ENCODE measurements at places on chromosomes 4 and X.

DNA sequence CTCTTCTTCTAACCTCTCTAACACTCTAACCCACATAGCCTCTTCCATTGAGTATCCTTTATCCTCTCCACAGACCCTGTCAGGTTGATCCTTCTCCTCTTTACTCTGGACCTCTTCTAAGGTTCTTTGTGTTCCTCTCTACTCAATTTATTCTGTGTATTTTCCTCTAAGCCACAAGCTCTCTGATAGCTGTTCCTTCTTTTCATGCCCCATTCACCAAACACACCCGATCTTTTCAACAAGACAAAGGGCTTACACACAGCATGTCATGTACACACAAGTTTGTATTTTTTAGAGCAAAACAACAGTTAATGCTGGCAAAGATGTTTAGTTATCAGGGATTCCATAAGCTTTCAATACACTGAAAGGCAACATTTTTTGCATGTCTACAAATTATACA lies 1.9 kb downstream of the SPIN2B start:
- no peak for DNase-seq

- no peak for DNase-seq
These were observed 21.7 kb downstream of the INPP4B start for GRCh38 chr4:142824368-142824767.

DNA sequence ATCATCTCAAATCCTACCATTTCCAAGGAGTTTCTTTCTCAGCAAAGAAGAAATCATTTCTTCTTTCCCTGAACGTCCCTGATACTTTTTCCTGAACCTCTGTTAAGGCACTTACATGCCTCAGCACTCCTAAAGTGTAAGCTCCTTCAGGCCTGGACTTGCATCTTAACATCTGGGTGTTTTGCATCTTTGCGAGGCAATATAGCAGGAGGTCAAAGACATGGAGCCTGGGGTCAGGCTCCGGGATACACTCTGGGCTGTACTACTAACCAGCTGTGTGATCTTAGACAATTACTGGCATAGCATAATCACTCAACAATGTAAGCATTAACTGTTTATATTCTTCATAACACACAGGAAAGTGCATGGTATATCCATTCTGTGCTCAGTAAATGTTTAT lies 275.5 kb upstream of the BOD1L1 start:
- DNase-seq, result no peak

- no peak for DNase-seq
These were observed 103.9 kb downstream of the PPA2 start for GRCh38 chr4:105369988-105370387.

- DNase-seq, result no peak
These were observed 115.0 kb downstream of the PJA1 start for GRCh38 chrX:69050051-69050765.

- no peak for DNase-seq
These were observed 582.0 kb downstream of the SPRY1 start for GRCh38 chr4:123978637-123979036.

GRCh38 chr4:123706973-123707372 lies 310.4 kb downstream of the SPRY1 start:
- no peak for DNase-seq

GRCh38 chrX:136768469-136769084 lies 12.2 kb downstream of the ARHGEF6 start:
- no peak for DNase-seq

- no peak for DNase-seq
These were observed 11.2 kb upstream of the AMOT start for GRCh38 chrX:112851806-112852205.

DNA sequence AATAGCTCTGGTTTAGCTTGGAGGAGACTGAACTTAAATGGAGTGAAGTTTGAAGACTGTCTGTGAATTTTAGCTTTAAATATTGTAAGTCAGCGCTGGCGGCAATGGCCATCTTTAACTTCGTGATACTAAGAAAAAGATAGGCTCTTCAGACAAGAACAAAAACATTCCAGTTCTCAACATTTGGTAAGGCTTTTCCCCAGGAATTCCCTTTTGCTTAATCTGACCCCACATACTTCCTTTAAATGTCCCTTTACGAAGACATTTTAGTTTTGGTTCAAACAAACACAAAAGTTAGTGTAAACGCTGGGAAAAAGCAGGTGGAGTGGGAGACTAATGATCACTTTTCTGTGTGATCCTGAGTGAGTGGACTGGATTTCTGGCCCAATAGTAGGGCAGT lies 106.2 kb downstream of the MAML3 start:
- DNase-seq, result no peak

- no peak for DNase-seq
These were observed 581.4 kb upstream of the AADAT start for GRCh38 chr4:170671171-170671570.

DNA sequence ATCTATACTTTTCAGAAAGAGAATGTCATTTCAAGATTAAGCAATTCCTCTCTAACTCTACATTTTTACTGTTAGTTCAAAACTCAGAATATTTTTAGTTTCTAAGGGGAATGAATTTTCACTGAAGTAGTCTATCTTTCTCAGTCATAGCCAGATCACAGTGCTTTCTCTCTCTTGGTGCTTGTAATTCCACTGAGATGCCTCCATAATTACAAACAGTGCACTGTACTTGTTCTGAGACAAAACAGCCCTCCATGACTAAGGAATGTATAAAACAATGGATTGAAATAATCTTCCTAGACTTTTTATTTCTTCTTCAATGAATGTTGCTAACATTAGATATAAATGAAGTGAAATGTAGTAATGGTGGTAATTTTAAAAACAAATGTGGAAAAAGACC lies 603.2 kb upstream of the FAM241A start:
- no peak for DNase-seq

DNA sequence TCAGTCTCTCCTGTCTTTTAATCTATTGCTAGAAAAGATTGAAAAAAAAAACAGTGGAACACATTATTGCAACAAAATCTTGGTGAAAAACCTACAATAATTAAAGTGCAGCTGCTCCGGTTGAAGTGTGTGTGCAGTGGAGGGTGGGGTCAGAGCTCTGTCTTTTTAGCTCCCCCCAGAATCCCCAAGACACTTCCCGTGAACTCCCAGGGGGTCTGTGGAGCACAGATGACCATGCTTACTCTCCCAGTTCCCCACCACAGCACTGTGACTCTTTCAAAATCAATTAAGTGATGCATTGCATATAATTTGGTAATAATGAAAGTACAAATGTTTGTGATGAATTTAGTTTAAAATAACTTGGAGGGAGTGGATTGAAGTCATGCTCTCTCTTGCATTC lies 15.7 kb upstream of the SLC10A4 start:
- no peak for DNase-seq

GRCh38 chr4:122906859-122907305 lies 15.5 kb downstream of the NUDT6 start:
- no peak for DNase-seq

- no peak for DNase-seq
These were observed 51.2 kb upstream of the RPS6KA3 start for GRCh38 chrX:20317873-20318272.

GRCh38 chr4:53208753-53209152 lies 157.1 kb downstream of the SCFD2 start:
- no peak for DNase-seq

DNA sequence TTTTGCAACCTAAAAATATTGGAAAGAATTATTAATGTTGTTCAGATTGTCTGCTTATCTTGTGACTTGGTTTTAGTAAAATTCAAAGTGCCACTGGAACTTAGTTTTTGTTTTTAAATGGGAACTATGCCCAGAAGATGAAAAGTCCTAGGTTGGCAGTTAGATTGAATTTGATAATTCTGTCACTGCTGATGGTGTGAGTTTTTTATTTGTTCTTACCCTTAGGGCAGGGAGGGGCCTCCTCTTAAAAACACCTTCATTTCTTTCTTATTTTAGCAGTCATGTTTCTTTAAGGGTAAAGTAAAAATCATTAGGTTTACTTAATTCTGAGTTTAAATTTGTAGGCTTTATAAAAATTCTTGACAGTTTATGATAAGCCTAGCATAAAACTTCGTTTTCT lies 80.6 kb downstream of the AFF1 start:
- no peak for DNase-seq

- DNase-seq, result no peak
These were observed 6.1 kb downstream of the TACC3 start for GRCh38 chr4:1727117-1728031.

GRCh38 chrX:119783026-119783425 lies 8.4 kb downstream of the RPL39 start:
- DNase-seq, result no peak

DNA sequence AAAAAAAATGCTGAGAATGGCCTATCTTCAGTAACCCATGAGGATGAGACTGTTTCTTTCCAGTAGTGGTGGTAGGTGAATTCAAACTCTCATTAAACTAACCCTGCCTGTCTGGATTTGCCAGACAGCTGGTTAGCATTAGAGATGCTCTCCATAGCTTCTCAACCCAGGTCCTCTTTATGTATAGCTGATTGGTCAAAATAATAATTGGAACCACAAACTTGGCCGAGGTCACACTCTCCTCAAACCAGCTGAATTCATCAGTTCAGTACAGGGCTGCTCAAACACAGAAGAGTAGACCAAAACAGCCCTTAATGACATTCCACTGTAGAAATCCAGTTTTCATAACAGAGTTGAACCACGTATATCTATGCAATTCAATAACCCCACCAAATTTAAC lies 85.3 kb downstream of the HCCS start:
- DNase-seq, result no peak

- no peak for DNase-seq
These were observed 116.8 kb upstream of the SHISA3 start for GRCh38 chr4:42280327-42281095.

DNA sequence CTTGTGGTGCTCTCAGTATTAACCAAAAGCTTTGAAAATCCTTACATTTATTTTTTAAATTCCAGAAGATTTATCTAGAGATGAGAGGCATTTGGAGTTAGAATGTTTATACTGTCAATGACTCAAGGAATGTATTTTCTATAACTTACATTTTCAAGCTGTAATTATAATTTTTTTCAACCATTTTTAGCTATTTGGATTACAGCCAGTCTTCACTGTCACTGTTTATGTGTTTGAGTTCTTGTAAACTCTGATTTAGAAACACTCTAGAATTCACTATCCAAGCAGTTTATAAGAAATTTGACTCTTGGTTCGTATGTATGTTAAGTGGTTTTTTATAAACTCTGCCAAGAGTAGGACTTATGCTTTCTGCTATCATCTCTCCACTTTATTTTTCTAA lies 36.7 kb upstream of the GUCY1A1 start:
- DNase-seq, result no peak

DNA sequence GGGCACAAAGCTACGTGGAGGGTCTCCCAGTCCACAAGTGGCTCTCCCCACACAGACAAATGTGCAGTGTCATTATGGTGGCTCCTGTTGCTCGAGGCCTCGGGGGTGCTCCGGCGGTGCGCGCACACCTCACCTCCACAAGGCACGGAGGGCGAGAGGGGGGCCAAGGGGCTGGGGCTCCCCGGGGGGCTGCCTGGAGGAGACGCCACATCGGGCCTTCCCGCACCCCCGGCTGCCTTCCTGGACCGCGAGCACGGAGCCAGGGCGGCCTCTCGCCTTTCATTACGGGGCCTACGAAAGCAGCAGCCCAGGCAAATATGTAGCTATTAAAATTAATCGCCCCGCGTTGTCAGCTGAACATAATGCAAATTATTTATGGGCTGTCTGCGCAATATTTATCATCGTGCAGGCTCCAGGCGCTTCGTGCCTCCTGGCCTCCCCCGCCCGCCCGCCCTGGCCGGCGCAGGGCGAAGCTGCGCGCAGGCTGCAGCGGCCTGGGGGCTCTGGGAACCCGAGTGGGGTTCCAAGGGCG lies 70.8 kb upstream of the BCOR start:
- DNase-seq, result no peak

DNA sequence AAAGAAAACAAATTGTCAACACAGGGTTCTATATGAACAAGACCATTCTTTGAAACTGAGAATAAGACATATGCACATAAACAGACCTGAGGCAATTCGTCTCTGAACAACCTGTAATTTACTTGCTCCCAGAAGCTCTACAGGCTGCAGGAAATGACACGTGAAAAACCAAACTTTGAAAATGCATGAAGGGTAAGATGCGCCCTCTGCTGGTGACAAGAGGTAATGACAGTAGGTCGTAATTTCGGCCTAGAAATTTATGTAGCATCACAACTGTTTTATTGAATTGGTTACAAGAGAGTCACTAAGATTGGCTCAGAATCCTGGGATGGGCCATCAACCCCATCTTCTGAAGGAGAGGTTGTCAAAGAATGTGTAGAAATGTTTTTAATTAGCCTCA lies 276.5 kb downstream of the PPP4R3C start:
- no peak for DNase-seq

GRCh38 chrX:29488919-29489318 lies 726.4 kb upstream of the MAGEB2 start:
- no peak for DNase-seq

GRCh38 chr4:189046642-189047041 lies 894.0 kb upstream of the FRG1 start:
- no peak for DNase-seq

- DNase-seq, result no peak
These were observed 178.7 kb upstream of the LDB2 start for GRCh38 chr4:17077105-17077504.

- no peak for DNase-seq
These were observed 429.6 kb downstream of the SMARCA1 start for GRCh38 chrX:129093706-129094105.

DNA sequence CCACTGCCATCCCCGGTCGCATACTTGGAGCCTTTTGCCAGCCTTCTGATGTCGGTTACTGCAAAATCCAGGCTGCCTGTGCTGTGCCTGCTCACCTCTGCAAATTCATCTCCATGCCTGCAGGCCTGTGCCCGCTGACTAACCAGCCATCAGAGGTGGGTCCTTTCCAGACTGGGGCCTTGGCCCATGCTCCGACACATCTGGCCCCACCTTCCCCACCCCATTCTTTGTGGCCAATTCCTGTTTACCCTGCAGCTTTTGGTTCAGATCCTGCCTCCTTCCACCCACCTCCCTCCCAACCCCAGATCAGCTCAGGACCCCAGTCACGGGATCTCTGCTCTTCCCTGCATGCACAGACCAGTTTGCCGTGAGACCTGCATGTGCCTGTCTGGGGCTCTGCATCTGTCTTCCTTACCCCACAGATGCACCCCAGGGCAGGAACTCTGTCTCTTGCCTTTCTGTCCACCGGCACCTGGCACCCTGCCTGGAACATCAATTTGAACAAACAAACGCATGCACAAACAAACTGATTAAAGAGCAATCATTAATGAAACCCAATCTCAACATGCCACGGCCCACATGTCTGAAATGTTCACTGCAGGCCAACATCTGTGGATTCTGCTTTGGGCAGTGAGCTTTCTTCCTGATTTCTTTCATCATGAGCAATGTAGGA lies 112.8 kb upstream of the PSAPL1 start:
- no peak for DNase-seq

GRCh38 chr4:173835903-173836302 lies 305.9 kb upstream of the HAND2 start:
- DNase-seq, result no peak

- DNase-seq, result no peak
These were observed 239.9 kb downstream of the NKX6-1 start for GRCh38 chr4:84258905-84259830.

Data from stimulated activated CD4-positive, alpha-beta T cell treated with anti-CD3 and anti-CD28 coated beads, Interleukin-15, amount 100 ng/mL, for 1 hour (primary cell).